T-helper 9 cell (primary cell): ENCODE measurements at places on chromosomes 12 and 14.

GRCh38 chr14:58491593-58491992 lies 64.1 kb downstream of the KIAA0586 start:
- no peak for DNase-seq

DNA sequence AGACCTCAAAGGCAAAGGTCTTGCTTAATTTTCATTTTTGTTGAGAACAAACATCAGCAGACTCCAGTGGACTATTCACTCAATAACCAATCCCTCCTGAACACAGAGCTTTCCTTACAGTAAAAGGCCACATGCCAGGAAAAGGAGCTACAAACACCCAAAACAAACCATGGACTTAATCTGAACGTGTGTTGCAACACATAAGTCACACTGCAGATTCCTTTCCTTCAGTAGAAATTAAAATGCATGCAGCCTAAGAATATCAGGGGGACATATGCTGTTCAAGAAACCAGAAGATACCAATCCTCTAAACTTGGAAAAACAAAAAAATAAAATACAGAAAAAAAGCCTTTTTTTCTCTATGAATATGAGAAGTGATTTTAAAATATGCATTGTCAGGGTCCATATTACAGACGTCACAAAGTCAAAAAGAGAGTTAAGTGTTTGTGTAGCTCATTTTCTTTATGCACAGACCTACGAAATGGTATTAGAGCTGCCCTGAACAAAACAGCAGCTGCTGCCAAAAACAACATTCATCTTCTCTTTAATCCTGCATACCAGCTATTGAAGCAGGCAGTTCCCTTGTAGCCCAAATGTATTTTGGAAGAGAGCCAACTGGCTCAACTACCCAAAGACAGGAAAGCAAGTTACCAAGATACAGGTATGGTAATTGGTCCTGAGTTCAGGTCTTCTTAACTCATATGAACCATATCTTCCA lies 26.2 kb downstream of the KITLG start:
- no peak for DNase-seq

DNA sequence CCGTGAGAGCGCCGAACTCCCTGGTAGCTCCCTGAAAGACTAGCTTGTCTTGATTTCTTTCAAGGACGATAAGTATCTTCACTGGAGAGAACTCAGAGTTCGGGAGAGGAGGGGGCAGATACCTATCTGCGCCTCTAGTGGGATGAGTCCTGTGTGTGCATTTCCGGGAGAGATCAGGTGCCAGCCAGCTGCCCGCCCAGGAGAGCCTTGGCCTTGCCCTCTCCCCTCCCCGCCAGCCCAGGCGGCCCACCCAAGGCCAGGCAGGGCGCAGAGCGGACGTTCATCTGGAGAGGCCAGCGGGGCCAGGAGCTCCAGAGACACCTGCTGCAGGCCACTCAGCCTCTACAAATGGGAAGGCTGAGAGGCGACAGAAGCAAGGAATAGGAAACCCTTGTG lies 1.0 kb downstream of the CD9 start:
- no peak for DNase-seq

DNA sequence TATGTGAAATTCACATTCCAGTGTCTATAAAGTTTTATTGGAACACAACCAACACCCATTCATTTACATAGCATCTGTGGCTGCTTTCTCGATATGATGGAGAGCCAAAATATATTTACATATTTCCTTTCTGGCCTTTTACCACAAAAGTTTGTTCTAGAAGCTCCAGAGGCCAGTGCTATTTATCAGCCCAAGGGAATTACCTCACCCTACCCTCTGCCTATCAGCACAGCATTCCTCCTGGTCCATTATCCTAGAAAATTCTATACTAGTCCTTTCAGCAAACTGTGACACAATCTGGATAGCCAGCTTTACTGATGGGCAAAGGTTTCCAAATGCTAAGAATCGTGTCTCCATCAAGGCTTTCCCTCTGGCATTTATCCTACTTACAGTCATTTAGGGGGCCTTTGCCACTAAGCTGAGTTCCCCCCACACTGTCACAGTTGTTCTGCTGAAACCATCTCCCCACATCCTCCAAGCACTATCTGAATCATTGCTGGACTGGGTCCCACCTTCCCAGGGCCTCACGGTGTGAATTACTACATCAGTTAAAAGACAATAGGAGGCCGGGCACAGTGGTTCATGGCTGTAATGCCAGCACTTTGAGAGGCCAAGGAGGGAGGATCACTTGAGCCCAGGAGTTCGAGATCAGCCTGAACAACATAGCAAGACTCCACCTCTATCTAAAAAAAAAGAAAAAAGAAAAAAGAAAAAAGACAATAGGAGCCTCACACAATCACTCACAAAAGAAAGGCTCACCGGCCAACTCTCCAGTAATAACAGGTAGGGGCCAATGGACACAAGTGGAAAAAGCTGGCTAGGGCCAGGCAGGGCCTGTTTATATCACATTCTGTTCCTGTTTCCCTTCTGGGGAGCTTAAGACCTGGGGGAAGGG lies 12.1 kb downstream of the SYNE3 start:
- DNase-seq = no peak

DNA sequence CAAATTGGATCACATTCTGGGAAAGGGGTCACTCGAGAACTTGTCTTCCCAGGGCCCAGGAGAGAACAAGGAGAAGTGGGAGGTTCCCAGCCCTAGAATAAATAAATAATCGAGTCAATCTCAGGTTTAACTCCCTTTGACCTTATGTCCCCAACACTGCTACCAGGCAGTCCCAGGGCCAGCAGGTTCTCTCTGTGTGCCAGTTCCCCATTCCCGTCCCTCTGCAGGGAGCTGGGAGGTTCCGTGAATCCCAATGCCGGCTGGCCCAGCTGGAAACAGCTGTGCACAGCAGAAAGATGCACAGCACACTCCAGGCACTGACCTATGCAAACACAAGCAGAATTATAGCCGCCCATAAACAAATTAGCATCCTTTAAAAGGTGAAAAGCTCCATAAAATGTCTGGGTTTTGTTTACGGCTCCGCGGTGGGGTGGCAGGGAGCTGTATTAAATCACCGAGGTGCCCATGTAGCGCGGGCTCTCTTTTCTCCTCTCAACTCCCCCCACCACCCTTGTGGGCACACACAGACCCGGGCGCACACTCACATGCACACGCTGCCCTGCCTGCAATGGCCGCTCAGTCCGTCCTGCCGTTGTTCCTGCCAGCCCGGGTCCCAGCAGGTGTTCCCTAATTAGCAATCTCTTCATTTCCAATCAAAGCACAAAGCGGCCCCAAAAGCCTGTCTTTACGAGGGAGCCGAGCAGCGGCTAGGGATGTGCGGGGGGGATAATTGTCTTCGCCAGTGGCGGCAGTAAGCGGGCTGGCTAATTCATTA lies 46.6 kb upstream of the ESRRB start:
- no peak for DNase-seq

DNA sequence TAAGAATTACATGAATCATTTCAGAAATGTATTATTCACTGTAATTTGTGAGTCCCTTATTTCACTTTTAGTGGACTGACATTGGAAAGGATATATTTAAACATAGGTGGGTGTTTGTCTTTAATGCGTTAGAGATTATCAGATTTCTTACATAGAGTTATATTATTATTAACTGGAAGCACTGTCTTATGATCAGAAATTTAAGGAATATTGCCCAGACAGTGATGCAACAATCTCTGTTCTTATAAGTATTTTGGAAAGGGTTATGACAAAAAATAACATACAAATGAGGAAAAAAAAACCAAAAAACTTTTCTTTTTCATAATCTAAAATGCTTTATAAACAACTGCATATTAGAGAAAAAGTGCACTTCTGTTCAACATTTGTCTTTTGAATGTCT lies 836.6 kb downstream of the SLC6A15 start:
- DNase-seq = no peak

DNA sequence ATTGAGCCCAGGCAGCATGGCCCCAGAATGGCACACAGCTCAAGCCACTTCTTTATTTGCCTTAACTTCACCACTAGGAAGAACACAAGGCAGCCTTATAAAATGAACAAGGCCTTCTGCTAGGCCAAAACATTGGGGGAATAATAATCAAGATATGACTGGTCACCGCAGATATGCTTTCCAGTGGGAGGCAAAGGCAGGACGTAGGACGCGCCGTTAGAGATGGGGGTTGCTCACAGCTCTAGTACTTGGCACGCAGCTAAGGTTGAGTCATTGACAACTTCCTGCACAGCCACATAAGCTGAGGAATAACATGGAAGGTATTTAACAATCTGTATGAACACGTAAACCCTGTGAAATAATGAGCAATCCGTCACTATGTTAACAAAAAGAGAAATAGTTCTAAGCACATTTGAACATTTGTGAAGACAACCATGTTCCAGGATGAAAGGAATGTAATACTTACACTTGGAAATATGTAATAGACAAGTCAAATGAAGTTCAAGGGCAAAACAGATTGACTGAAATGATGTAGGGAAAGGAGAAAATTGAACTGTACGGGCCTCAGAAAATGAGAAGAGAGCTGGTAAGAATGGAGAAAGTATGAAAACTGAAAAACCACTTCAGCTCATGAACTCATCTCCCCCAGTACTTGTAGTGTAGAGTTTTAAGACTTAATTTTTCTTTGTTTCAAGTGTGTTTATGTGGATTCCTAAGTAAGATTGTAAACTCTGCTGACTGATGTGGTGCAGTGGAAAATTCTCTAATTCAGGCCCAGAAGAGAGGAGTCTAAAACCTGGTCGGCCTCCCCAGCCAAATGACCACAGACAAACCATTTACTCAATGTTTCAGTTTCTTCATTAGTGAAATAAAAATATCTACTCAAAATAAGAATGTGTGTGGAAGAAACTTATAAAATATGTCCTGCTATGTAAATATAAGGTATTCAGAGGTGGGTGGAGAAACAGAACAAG lies 59.3 kb upstream of the CCDC91 start:
- DNase-seq = no peak

DNA sequence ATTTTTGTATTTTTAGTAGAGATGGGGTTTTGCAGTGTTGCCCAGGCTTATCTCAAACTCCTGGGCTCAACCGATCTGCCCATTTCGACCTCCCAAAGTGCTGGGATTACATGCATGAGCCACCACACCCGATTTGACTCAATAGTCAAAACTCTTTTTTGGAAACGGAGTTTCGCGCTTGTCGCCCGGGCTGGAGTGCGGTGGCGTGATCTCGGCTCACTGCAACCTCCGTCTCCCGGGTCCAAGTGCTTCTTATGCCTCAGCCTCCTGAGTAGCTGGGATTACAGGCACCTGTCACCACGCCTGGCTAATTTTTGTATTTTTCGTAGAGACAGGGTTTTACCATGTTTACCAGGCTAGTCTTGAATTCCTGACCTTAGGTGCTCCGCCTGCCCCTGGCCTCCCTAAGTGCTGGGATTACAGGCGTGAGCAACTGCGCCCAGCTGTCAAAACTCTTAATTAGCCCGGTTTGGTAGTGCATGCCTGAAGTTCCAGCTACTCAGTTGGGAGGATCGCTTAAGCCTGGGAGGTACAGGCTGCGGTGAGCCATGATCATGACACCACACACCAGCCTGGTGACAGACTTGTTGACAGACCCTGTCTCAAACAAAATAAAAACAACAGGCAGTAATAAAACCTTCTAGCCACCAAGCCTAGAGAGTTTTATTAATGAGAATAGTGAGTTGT lies 12.4 kb downstream of the MED21 start:
- no peak for DNase-seq

DNA sequence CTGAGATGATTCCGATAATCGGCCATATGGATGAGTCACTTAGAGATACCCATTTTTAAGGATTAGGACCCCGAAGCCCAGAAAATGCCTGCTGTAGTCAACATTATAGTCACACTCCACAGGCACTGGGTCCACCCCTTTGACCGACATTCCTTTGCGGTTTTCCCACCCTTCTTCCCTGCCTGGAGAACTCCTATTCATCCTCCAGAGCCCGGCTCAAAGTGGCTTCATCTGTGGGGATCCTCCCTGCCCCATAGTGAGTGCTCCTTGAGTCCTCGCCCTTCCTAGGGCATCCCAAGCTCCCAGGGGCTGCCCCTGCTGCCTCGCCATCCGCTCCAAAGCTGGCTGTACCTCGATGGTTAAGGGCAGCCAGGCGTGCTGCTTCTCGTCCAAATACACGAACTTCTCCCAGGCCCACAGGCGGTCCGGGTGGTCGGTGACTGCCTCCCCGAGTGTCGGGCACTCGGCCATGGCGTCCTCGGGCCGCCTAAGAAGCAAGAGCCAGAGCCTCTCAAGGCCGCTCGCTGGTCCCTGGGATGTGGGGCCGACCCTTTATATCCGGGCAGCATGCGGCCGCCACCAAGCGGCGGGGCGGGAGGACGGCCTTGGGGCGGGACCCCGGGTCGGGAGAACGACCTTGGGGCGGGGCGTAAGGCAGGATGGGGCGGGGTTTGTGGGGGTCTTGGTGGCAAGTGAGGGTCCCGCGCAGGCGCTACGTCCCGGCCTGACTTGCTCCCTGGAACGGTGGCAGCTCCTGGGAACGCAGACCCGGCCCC lies at the start of gene TCL1A:
Gene TCL1A (minus strand): TSS at position 530 of the 776 bp plus-strand sequence. CDS start 59 bp downstream, at position 471.
- DNase-seq = no peak

- DNase-seq = no peak
These were observed 132.1 kb downstream of the RAD51B start for GRCh38 chr14:67951529-67952135.

DNA sequence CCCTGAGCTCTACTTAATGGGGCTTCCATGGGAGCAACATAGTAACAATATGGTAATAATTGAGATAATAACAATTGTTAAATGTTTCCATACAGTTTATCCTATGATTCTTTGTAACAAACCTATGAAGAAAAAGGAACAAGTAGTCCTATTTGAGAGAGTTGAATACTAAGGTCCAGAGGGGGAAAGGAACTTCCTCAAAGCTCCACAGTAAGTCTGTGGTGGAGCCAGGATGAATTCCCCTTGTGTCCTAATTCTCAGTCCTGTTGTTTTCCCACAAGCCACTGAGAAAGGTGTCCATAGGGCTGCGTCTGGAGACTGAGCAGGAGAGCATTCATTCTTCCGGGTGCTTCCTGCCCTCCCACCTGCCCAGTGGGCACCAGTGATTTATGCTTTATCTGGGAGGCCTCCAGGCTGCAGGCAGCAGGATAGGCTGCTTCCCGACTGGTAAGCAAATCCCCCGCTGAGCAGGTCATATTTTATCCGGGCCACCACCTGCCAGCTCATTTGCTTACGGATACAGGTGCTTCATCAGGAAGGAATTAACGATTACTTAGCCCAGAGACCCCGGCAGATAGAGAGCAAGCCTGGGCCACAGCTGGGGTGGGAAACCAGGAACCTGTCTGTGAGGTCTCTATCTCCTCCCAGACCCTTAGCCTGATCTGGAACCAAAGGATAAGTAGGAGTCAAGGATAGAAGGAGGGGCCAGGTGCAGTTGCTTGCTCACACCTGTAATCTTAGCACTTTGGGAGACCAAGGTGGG lies 33.9 kb upstream of the FAM222A start:
- no peak for DNase-seq

DNA sequence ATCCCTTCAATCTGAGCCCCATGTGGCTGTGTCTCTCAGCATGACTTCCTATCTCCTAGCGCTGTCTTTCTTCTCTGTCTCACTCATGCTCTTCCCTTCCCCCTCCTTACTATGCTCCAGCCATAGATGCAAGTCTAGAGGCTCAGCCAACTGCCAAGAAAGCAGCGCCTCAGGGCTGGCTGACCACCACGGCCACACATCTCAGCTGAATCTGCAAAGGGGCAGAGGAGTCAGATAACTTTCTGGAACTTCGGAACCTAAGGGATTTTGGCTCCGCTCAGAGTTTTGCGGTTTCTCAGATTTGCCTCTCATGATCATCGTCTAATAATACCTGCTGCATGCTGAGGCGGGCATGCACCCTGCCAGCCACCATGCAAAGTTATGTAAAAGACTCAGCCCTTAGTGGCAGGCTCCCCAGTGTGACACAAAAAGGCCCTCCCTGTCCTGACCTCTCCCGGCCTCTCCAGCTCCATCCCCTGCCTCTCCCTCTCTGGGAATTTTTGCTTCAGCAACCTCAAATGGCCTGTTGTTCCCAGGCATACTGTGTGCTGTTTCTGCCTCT lies 5.0 kb upstream of the FGF6 start:
- DNase-seq = no peak
